ENCODE measurements at places on chromosomes 11 and 22. TPM values are rescaled to one million over a fixed set of nuclear protein-coding genes. Genes with fewer than 3 reads are reported as not detected.
A peak's percentile ranks its signal among the peaks of the same experiment; 100 is the strongest.

DNA sequence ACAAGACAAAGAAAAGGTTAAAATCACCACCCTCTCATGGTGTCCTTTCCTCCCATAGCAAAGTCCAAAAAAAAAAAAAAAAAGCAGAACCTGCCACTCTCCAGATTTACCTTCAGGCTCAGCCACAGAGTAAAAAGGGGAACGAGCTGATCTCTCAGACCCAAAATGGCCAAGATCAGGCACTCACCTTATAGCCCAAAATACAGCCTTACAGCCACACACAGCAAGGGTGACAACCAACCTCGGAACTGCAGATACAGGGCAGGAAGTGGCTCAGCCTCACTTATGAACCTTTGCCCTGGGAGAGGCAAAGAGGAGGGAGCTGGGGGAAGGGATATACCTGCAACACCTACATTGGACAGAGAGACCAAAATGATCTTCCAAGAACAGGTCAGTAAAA is 4.5 kb downstream of the FHIP1B start:
- no peak for DNase-seq

DNA sequence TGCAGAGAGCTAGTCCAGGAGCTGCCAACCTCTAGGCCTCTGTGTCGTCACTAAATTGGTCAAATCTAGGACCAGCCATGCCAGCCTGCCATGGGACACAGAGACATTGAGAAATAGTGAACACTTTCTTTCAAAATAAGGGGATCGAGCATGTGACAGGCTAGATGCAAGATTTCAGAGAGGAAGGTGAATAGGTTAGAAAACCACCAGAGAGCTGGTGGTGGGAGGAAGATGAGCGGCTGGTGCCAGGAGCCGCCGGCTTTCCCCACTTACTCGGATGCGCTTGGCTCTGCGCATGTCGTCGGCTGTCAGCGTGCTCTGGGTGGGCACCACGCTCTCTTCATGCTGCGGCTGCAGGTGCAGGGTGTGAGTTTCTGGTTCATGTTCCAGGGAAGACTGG is 35.4 kb upstream of the NFRKB start:
- DNase-seq, result no peak

- DNase-seq, result peak; percentile 64
Measured at GRCh38 chr11:62001450-62002191, 34.2 kb upstream of the FTH1 start.

GRCh38 chr22:30380011-30380410 is 7.2 kb downstream of the RNF215 start:
- no peak for DNase-seq

GRCh38 chr11:78914503-78914902 is 339.8 kb upstream of the NARS2 start:
- no peak for DNase-seq

GRCh38 chr11:45392591-45393091 is 106.5 kb upstream of the SYT13 start:
- DNase-seq, result no peak

Gene FBXO3
- 36.4 TPM for total RNA-seq
